Fibroblast of the aortic adventitia (primary cell): ENCODE measurements at places on chromosomes 16 and 17. TPM values are rescaled to one million over a fixed set of nuclear protein-coding genes. Genes with fewer than 3 reads are reported as not detected.

GRCh38 chr16:21568502-21569189 is 30.7 kb upstream of the METTL9 start:
- no peak for DNase-seq

DNA sequence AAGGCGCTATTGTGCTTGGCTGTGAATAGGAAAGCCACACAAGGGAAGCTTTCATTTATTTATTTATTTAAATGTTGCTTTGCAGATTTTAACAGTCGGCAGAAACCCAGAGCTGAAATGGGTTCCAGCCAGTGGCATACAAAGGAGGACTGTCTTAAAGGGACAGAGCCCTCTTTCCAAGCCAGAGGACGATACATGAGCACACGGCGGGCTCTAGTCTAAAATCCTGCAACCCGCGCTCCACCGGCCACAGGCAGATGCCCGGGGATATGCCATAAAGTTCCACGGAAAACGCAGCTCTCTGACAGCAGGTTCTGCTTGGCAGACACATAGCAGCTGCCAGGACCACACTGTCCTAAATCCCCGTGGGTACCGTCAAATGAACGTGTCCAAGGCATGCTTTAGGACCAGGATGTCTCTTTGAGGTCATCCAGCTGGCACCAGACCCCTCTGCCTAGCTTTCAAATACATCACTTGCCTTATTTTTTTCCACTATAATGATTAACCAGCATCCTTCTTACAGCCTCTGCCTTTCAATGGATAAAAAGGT is 64.6 kb downstream of the CYTH1 start:
- DNase-seq: peak; percentile 67

DNA sequence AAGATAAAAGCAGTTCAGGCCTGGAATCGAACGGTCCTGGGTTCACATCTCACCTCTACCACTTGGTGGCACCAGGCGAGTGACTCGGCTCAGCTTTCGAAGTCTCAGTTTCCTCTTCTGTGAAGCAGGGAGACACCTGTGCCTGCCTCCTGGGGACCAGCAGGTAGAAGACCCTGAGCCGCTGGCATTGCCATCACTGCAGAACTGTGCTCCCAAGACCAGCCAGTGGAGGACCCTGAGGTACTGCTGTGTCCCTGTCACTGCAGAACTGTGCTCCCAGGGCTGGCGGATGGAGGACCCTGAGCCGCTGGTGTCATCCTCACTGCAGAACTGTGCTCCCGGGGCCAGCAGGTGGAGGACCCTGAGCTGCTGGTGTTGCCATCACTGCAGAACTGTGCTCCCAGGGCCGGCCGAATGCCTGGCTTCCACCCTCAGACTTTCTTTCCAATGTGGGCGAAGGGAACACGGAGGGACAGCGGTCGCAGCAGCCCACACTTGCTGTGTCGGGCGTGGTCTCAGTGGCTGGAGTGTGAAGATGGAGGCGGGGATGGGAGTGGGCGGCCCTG is 8.7 kb upstream of the SLC7A5 start:
- no peak for DNase-seq

ABCA10 gene
- total RNA-seq: 2.8 and 7.5 TPM in 2 replicates

GRCh38 chr17:38701504-38702165 is 3.4 kb upstream of the MLLT6 start:
- DNase-seq: peak; percentile 41

DNA sequence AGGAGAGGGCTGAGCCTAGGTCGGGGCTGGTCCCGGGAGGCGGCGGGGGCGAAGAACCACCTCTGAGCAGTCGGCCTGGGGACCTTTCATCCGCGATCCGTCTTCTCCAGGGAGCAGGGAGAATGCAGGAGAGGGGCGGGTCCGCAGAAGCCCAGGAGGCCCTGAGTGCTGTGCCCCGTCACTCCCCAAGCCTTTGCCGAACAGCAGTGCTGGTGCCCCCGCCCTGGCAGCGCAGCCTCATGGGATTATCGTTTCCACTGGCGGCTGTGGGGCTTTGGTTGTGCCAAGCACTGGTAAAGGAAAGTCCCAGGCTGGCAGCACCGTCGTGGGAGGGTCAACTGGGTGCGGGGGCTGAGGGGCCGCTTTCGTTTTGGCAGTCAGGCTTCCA is 631 bp downstream of the TBL3 start:
- DNase-seq: no peak
